Lung (tissue), 17 donors: ENCODE measurements at places on chromosomes 13 and 19.

DNA sequence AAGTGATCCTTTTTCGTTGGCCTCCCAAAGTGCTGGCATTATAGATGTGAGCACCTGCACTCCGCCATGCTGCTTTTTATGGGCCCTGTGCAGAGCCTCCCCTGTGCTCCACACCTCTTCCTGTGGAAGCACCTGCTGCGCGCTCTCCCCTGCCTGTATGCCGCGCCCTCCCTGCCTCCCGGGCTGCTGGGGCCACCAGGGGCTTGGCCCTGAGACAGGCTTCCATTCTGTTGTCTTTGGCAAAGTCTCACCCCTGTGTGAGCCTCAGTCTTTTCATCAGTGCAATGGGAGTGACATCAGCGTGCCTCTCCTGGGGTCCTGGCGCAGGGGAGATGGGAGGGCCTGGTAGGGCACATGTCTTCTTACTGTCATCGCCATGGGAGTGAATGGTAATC is 1.3 kb downstream of the FAM174C start:
- no peak for DNase-seq

GRCh38 chr19:40216013-40216776 is 2.0 kb downstream of the TTC9B start:
- DNase-seq, result no peak

- no peak for DNase-seq
Observed at GRCh38 chr13:71477735-71478134, 389.3 kb downstream of the DACH1 start.

DNA sequence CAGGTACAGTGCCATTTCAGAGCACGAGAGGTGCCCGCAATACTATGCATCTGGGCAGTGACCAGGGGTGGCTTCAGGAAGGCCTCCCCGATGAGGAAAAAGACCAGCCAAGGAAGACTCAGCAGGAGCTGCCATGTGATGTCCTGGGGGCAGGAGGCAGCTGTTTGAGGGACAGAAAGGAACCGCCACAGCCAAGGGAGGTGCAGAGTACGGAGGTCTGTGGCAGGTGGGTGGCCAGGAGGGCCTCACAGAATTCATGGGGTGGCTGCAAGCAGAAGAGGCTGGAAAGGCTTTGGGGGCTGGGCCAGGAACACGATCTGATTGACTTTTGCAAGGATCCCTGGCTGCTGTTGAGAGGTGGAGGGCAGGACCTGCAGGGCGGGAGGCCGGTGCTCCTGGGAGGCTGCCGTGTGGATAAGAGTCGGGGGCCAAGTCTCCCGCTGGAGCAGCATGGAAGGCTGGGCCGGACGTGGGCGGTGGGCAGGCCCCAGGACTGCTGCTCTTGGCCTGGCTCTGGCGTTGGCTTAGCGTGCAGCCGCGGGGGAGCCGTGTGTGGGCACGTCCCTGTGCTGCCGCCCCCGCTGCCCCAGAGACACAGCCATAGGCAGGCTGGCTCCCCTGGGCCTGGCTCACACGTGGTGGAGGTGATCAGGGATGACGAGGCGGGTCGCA is 29.1 kb downstream of the CEBPA start:
- no peak for DNase-seq

GRCh38 chr19:2720777-2721569 is at the start of gene DIRAS1:
TSS of gene DIRAS1 (minus strand) at chr19:2721372. CDS start at chr19:2717806, 3,566 bp downstream.
- no peak for DNase-seq

GRCh38 chr19:38875656-38876395 is 2.2 kb downstream of the RINL start:
- DNase-seq, result no peak

DNA sequence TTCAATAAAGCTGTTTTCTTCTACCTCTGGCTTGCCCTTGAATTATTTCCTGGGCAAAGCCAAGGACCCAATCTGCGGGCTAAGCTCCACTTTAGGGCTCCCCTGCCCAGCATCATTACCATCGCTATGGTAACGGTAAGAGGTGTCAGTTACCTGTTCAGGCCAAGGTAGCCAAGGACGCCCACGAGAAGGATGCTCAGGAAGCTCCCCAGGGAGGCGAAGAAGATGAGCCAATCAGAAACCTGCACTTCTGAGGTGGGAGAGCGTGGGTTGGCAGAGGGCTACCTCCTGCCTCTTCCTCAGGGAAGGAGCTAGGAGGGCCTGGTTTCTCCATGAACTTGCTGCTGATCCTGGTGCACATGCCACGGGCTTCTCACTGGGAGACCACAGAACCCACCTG is 24.7 kb downstream of the IL12RB1 start:
- no peak for DNase-seq

GRCh38 chr13:80215368-80215767 is 125.6 kb downstream of the SPRY2 start:
- DNase-seq, result no peak

DNA sequence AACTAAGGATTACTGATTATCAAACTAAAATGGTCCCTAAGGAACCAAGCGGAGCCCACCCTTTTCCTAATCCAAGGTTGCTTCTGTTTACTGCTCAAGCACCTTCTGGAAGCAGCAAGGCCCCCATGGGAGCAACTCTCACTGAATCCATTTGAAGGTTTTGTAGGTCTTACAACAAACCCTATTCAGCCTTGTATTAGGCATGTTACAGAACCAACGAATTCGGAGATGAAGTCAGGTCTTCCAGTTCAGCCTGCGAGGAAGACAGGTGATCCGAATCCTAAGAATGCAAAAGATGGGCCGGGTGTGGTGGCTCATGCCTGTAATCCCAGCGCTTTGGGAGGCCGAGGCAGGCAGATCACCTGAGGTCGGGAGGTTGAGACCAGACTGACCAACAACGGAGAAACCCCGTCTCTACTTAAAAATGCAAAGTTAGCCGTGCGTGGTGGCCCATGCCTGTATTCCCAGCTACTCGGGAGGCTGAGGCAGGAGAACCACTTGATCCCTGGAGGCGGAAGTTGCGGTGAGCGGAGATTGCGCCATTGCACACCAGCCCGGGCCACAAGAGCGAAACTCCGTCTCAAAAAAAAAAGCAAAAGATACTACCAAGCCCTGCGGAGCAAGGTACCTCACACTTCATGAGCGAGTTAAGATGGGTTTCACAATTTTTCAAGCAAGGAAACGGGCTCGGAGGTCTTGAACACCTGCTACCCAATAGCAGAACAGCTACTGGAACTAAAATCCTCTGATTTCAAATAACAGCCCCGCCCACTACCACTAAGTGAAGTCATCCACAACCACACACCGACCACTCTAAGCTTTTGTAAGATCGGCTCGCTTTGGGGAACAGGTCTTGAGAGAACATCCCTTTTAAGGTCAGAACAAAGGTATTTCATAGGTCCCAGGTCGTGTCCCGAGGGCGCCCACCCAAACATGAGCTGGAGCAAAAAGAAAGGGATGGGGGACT is 609 bp downstream of the ZAR1L start:
- peak; percentile 78 for DNase-seq

DNA sequence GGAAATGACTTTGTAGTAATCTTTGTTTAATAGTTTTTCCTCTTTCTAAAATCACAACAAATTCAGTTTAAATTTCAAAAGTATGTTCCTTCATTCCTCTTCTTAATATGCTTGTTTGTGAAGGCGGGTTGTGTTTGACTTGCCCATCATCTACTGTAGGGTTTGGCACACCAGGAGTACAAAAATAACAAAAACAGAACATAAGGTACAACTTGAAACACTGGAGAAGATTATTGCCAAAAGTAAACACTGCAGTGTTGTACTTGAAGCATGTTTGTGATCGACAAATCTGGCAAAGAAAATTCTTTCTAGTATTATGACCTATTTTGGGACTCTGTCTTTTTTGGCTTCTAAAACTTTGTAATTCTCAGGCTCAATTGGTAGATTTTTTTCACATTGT is 518.6 kb downstream of the SLITRK5 start:
- no peak for DNase-seq

DNA sequence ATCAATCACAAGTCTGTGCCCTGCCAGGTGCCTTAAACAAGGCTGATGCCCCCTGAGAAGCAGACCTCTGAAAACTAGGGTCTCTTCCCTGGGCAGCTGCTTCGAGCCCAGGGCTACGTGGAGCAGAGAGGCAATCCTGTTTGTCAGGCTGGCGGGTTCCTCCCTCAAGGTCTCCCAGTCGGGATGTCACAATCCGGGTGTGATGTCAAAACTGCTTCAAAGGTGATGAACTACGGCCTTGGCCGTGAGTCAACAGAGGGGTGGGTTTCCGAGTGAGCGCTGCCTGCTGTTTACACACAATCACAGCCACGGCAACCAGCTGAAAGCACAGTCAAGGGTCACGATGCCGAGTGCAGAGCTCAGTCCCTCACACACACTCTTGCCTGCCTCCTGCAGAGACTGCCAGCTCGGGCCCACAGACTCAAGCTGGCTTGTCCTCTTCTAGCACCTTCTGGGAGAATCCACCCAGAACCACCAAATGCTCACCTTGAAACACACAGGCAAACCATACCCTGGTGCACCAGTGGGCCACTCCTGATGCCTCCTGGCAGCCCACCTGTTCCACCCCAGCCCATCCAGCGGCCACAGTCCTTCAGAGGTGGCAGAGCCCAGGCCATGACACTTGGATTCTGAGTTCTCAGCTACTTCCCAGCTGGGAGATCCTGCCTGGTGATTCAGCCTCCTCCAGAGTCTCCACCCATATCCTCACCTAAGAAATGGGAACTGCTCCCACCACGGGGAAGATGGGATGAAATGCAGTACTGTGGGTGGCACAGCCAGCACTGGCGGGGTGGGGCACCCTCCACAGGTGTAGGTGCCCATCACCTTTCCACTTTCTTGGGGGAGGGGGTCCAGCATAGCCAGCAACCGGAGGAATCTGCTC is 6.8 kb downstream of the ELL start:
- peak; percentile 82 for DNase-seq

DNA sequence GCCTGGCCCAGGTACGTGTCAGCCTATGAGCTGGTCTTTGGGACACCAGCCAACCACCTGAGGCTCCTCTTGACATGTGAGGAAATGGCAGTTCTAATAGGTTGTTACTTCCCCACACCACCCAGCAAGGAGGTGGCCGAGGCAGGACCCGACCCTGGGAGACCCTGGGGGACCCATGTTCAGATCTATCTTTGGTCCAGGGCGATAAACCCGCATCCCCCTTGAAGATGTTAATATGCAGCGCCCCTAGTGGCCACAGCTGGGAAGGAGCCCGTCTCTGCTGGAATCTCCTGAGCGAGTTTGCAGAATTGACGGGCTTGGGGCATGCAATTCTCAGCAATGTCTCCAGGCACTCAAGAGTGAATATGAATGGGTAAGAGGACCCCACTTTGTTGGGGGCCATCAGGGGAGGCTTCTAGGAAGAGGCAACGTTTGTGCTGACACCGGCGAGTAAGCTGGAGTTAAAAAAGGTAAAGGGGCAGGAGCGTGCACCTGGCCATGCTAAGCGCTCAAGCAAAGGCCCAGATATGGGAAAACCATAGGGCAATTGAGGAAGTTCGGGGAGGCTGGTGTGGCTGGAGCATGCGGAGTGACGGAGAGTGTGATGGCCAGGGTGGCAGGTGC is 1.5 kb upstream of the MYO1F start:
- peak; percentile 73 for DNase-seq

- peak; percentile 87 for DNase-seq
Observed at GRCh38 chr19:30848636-30849425, 476.6 kb downstream of the ZNF536 start.

DNA sequence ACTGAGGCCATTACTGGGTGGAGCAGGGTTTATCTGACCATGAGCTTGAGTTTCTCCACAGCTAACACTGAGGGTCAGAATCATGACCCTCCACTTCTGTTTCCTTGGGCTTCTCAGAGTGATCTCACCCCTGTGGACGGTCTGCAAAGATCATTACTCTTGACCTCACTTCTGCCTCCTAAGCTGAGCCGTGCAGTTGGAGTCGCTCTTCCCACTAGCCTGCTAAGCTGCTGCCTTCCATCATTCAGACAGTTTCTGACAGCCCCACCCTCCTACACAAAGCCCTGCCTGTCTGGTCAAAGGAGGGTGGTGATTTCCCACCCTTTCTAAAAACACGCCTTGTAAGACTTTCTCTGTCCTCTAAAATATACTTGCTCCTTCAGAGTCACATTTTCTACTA is 9.3 kb upstream of the FRY start:
- no peak for DNase-seq

DNA sequence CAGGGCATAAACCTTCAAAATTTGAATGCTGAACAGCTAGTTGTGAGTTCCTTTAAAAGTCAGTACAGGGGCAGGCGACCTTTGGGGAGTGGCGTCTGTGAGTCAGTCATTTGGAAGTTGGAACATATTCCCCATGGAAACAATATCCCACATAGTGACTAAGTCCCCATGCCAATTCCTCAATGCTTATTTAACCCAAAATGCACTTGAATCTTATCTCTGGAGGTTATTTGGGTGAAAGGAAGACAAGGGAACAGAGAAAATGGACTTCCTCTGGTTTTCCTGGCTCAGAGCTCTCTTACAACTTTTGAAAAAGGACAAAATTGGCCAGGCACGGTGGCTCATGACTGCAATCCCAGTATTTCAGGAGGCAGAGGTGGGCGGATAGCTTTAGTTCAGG is 479.2 kb upstream of the NBEA start:
- no peak for DNase-seq

DNA sequence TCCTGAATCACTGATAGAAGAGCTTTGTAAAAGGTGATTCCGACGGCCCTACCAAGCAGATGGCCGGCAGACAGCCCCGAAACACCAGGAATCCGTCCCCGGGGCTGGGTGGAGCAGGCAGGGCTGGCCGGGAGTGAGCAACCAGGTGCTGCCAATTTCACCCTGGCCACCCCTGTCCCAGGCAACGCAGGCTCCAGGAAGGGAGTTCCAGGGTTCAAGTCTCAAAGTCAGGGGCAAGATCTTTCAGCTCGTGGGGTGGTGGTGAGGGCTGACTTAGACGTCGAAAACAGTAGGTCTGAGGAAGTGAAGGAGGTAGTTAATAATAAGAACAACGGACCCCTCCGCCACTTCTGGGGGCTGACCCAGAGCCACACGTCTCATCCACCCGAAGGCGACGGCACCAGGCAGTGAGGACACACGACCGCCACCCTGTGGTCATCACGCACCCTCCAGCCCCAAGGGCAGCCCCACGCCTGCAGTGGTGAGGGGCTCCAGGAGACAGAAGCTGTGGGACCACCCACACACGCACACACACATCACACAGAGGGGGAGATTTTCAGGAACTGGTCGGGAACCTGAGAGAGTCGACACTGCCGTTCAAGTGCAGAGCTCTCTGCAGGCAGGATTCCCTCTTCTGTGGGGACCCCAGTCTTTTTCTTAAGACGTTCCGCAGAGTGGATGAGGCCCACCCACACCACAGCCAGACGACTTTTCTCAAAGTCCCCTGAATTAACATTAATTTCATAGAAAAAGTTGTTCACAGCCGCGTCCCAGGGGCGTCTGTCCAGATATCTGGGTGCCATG is 67.2 kb downstream of the SPACA7 start:
- DNase-seq, result peak; percentile 44

GRCh38 chr13:65260946-65261891 is 1968.9 kb downstream of the PCDH9 start:
- DNase-seq, result peak; percentile 10

GRCh38 chr19:40441719-40442253 is 2.3 kb downstream of the SERTAD3 start:
- DNase-seq, result no peak
